Motor neuron (in vitro differentiated cells): ENCODE measurements at places on chromosomes 16 and 17.
A peak's percentile ranks its signal among the peaks of the same experiment; 100 is the strongest.

GRCh38 chr17:79721993-79722671 lies 8.6 kb upstream of the ENPP7 start:
- peak; percentile 58 for ATAC-seq

DNA sequence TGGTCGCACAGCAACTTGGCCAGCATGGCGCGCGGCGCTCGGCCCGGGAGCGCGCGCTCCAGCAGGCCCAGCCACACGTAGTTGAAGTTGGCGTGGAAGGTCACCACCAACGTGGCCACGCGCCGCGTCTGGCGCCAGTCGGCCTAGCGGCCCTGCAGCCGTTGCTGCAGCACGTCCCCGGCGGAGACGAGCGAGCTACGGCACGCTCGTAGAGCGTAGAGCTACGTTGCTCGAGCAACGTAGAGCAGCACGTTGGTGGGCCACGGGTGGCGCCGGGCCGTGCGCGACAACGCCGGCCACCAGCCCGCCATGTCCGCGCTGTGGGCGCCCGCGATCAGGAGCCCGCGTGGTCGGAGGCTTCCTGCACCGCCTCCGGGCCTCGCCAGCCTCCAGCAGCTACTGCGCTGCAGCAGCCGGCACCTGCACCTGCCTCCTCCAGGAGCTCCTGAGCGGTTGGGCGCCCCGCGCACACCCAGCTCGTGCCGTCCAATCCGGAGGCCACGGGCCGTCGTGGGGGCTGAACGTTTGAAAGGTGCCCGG lies 13.4 kb upstream of the SULT1A1 start:
- ATAC-seq = peak; percentile 78

DNA sequence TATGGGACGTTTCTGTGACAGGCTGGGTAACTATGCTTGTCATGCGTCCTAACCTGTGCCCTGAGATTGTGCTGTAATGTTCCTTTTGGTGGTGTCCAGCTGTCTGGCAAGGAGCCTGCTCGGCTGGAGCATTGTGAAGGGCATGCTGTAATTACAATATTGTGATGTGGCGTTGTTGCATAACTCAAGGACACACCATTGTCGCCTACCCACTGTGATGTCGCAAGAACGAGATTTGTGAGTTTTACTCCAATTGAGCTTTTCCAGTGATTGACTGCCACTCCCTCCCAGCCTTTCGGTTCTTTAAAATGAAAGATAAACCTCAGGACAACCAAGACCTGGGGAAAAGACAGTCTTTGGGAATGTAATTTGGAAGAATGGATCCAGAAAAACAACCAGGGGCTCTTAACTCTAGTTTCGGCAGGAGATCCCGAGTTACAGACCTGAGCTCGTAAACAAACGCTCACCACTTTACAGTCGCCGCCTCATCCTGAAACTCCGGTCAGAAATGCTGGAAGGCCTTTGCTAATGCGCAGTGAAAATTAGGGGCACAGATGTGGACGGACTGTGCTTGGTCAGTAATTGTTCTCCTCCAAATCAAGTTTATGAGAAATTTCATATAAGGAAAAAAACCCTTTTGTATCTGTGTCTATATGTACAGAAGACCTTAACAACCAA lies 1.3 kb downstream of the ZNF750 start:
- peak; percentile 31 for ATAC-seq

DNA sequence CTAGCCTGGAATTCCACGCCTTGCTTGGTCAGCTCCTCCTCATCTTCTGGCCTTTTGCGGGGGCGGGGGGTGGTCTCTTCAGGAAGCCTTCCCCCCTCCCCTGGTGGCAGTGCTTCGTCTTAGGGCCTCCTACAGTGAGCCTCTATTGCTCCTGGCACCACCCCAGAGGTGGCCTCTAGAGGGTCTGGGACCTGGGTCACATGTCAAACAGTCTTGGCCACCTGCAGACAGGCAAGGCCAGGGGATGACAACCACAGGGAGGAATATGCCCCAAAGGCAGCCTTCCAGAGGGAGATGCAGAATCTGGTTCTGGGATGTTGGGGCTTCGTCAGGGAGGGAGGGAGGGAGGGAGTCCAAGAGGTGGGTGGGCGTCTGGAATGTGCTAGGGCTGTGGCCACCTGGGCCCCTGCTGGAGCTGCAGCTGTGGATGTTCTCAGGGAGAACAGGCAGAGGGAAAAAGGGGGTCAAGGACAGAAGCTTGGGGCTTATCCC lies 50.6 kb downstream of the SMPD3 start:
- ATAC-seq = no peak

DNA sequence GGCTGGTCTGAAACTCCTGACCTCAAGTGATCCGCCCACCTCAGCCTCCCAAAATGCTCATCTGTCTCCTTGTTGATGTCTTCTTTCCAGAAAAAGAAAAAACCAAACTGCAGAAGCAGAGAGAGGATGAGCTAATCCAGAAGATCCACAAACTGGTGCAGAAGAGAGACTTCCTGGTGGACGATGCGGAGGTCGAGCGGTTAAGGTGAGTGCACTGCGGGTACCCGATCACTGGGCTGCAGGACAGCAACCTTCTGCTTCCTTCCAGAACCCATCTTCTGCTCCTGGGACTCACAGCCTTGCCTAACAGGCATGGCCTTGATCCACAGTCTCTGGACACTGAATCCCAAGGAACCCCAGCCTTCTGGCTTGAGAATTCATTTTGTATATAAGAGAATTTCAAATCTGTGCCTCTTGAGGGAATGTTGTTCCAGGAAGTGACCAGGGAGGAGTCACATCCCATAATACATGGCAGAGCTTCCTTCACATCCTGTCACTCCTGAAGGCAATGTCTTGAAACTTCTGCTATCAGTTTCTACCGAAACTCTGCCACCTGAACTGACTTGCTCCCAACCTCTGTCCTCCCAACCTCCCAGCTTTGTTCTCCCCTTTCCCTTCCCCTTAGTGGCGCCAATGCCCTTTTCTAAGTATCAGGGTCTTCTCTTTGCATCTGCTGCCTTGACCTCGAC lies 61.7 kb downstream of the MARF1 start:
- no peak for ATAC-seq

GRCh38 chr16:52569701-52570100 lies 22.8 kb upstream of the TOX3 start:
- no peak for ATAC-seq

GRCh38 chr16:19691161-19691711 lies 26.8 kb downstream of the KNOP1 start:
- no peak for ATAC-seq

DNA sequence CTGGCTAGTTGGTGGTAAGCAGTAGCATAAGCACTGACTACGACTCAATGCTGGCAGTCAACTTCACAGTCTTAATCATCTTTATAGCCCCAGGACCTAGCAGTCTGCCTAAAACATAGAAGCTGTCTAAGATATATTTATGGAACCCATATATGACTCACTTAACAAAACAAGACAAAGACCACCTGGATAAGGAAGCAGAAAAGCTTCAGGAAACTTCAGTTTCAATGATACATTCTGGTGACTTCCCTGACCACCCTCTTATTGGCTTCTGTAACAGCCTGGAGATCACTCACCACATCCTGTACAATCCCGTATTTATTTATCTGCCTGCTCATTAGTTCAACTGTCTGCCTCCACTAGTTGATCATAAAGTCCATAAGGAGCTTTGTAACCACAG lies 95.5 kb downstream of the PMP22 start:
- no peak for ATAC-seq

DNA sequence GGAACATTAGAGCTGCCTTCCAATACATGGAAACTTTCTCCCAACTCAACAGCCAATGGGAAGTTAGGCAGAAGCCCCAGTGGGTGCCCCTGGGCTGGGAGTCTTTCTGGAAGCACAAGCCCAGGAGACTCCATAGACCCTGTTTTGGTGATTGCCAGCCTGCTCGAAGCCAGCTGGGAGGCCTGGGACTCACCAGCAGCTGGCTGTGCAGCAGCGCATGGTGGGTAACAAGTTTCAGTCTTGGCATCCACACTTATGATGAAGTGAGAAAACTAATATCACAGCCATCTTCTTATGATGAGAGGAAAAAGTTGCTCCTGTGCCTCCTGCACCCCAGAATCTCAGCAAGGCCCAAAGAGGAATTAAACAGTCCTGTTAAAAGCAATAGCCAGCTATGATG lies 522.5 kb upstream of the CDH5 start:
- no peak for ATAC-seq

DNA sequence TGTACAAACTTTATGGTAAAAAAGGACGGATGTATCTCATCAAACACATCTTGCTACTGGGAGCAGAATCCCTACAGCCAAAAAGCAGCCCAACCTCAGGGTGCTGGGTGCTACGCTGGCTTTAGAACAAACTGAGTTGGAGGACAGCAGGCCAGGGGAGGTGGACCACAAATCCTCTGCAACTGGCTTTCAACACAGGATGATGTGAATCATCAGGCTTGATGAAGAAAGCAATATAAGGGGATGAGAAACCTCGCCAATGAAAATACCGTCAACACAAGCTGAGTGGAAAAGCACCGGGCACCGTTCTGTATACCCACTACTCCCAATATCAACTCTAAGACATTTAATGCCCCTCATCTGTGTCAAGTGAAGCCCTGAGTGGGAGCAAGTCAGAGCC lies 14.3 kb downstream of the HBQ1 start:
- no peak for ATAC-seq

GRCh38 chr17:2400877-2401425 lies at the start of gene MNT:
Gene MNT (minus strand): TSS chr17:2401060. CDS start chr17:2400712, 348 bp downstream.
- peak; percentile 17 for ATAC-seq

DNA sequence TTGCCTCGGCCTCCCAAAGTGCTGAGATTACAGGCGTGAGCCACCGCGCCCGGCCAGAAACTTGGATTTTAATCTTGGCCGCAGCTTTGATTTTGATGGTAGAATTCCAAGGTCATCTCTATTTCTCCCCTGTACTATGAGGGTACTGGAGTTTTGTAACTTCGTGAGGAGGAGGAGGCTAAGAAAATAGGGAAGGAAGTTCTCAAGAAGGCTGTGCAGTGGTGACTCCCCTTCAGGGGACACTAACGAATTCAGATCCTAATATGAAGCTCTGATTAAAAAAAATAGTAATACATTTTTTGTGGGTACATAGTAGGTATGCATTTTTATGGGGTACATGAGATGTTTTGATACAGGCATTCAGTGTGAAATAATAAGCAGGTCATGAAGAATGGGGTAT lies 55.9 kb downstream of the LDHD start:
- no peak for ATAC-seq

DNA sequence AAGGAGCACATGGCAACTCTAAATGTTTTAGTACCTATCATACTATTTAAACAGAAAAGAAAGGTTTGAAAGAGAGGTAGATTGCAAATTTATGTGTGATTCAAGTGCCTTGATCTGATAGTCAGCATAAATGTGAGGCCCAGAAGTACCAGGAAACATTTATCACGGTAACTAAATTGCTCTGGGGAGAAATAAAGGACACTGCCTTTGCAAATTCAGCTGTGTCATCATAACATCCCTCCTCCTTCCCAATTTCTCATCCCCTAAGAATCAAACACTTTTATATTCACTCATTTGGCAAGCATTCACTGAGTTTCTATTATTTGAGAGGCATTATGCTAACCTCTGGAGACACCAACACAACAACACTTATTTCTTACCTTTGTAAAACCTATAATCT lies 563.4 kb upstream of the CA10 start:
- ATAC-seq = peak; percentile 42

GRCh38 chr17:9612006-9612405 lies 33.3 kb upstream of the USP43 start:
- ATAC-seq = no peak

DNA sequence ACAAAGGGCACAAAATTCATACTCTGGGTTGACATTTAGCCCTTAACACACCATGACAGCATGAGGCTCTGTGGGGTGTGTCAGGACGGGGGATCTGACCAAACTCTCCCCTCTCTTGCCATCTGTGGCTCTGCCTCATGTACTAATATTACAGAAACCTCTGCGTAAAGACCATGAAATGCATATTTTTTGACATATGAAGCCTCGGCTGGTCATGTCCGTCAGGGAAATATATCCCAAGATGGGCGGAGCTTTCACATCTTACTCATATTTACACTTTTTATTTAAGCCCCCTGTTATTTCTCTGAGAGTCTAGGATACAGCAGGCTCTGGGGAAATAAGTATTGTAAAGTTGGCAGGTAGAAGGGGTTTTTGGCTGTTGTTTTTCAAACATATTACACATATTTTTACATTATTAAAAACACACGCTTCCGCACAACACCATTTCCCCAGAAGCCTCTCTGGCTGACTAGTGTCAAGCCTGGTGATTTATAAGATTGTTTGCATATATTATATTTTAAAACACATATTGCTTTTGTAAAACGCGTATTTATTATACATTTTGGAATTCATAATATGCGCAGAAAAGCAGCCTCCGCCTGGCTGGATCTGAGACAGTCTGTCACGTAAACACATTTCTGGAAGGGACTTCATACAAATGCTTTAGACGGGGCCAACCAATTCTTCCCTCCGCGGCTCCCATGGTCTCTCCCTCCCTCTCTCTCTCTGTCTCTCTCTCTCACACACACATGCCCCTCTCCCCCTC lies 237.7 kb upstream of the ZFHX3 start:
- ATAC-seq = peak; percentile 31

- no peak for ATAC-seq
Observed at GRCh38 chr17:60908324-60908723, 230.7 kb downstream of the BCAS3 start.

DNA sequence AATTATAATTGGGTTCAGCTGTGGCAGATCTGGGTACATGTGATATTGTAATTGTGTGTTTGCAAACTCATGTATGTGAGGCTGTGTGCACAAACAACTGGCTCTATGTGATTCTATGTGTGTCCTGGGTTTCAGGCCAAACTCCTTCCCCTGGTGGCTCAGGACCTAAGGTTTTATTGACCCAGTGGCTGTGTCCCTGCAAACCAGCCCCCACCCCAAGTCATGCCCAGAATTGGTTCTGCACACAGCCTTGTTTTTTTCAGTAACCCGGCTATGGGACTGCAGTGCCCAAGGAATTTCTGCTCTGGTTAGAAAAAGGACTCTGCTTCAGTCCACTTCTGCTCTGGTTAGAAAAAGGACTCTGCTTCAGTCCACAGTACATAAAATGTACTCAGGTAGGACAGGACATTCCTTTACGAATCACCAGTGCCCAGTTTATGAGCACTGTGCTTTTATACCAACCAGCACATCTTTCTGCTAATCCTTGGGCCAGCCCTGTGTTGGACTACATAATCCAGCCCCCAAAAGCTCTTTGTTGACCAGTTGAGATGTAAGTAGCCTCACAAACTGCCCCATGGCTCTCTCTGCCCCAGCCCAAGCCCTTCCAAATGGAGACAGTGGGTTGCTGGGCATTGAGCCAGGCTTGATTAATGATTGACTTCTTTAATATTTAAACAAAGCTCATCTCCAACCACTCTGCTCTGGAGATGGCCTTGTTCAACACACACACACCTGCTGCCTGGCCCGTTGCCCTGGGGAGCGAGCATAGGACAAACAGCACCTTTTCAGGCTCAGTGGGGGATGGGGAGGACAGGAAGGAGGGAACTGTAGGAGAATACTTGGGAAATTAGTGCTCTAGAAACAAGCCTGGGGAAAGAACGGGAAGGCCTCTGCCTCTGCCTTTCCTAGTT lies 2.9 kb upstream of the KCNH6 start:
- ATAC-seq = no peak

- no peak for ATAC-seq
Observed at GRCh38 chr16:1097800-1098199, 1.8 kb upstream of the C1QTNF8 start.

- no peak for ATAC-seq
Observed at GRCh38 chr17:75652934-75653549, 13.9 kb downstream of the RECQL5 start.
